ENCODE measurements at places on chromosomes 12 and 14.

- peak; percentile 27 for DNase-seq
Measured at GRCh38 chr12:3753544-3754284, 805 bp upstream of the CRACR2A start.

GRCh38 chr14:79904497-79904896 lies 306.8 kb downstream of the DIO2 start:
- DNase-seq = no peak

- DNase-seq = no peak
Measured at GRCh38 chr12:64992641-64993040, 128.5 kb downstream of the WIF1 start.

GRCh38 chr12:109186993-109187653 lies 70.7 kb downstream of the ACACB start:
- DNase-seq = no peak

DNA sequence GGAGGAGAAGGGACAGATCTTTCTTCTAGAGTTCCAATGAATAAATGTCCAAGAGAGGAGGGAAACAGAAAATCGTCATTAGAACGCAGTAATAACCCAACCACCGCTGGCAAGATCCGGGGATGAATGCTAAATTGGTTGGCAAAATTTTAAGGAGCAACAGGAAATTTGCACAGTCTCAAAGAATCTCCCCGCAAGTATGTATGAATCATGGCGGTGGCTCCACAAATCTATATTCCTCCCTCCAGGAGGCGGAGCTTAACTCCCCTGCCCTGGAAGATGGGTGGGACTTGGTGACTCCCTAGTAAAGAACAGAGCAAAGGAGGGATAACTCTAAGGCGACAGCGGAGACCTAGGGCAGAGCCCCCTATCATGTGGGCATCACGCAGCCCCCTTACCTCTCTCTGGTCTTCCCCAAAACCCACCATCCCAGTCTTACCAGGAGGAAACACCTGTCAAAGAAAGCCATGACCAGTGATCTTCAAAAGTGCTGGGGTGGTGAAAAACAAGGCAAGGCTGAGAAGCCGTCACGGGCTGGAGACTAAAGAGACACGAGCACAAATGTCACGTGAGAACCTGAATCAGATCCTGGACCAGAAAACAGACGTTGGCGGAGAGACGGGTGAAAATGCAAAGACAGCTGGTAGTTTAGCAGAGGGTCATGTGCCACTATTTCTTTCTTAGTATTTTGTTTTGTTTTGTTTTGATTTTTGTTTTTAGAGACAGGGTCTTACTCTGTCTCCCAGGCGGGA lies 125.8 kb downstream of the NCOR2 start:
- no peak for DNase-seq

GRCh38 chr12:47858511-47859266 lies 39.0 kb upstream of the HDAC7 start:
- no peak for DNase-seq

DNA sequence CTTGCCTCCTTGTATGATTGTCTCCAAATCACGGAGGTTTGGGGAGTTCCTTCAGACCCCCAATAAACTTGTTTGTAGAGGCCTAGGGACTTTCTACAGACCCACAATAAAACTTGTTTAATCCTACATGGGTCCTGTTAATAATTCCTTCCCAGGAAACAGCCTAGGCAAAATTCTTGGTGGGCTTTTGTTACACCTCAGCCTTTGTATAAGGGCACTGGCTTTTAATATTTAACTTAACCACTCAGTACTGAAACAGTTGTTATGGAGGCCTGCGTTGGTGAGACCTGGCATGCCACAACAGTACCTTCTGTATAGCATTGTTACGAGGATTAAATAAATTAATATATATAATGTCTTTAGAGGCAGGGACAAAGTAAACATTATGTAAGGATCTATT lies 32.7 kb upstream of the FAR2 start:
- no peak for DNase-seq

- DNase-seq = peak; percentile 75
Measured at GRCh38 chr12:108495054-108495453, 20.0 kb upstream of the FICD start.

DNA sequence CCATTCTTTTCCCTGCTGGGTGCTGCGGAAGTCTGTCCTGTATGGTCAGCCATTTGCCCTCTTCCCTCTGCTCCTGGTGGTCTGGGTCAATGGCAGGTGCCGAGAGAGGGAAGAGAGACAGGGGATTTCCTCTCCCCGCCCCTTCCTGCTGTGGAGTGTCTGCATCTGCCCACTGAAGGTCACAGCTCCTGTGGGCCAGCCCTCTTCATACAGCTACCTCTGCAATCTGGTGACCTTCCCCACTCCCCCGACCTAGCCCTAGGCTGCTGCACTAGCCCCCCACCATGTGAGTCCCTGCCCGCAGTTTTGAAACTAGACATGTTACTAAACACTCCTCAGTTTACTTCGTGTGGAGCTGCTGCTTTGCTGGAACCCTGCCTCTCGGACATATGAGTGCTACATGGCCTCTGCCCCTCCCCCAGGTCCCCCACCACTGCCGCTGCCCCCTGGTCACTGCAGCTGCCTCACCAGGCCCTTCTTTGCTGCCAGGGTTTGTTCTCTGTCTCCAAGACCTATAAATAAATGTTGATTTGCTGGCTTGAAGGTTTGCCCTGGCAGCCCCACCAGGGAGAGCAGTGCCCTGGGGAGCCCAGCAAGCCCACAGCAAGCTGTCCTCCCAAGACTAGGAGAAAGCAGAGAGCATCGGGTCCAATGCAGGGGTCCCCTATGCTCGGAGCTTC lies 102.9 kb downstream of the DPF3 start:
- DNase-seq = no peak

DNA sequence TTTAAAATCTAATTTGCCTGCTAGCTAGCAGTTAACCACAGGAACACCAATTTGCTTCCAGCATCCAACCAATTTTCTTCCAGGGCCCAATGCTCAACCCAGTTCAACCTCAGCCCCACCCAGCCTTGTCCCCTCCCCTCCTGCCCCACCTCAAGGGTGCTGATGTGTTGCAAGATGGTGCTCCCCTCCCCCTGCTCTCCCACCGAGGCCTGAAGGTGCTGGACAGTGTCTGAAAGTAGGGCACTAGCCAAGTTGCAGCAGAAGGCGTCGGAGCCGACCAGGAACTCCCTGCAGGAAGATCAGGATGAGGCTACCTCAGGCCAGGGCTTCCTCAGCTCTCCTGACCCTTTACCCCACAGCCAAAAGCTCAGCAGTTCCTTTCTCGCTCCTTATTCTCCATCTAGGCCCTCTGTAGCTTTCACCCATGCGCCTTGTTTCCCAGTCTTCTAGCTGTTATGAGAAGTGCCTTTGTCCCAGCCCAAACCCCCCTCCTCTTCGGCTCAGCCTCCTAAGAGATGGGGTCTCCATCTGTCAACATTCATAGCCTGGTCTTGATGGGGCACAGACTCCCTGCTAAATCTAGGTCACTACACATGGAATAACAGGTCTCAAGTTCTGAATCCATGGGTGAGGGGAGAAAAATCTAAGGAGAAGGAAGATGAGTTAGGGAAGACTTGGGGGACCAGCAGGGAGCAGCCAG lies 3.6 kb downstream of the STAT6 start:
- no peak for DNase-seq

- DNase-seq = no peak
Measured at GRCh38 chr14:98909251-98909944, 362.6 kb downstream of the BCL11B start.

DNA sequence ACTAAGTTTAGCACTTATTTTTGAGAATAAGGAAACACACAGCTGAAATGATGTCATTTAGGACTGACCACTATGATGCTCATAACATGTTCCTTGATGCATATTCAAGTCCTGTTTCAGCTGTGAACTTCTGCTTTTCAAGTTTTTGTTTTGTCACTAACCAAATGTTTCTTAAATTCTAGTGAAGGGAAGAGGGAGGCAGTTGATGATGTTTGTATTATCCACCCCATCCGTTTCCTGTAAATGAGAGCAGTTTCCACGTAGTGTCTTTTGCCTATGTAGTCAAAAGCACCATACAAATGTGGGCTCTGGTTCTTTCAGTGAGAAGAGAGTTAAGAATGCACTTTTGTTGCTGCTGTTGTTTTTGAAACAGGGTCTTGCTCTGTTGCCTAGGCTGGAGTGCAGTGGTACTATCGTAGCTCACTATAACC lies 491.8 kb downstream of the PCNX1 start:
- peak; percentile 9 for DNase-seq

GRCh38 chr14:100405760-100406455 lies 82.8 kb downstream of the SLC25A47 start:
- DNase-seq = no peak

- DNase-seq = peak; percentile 22
Measured at GRCh38 chr14:56119201-56119981, 1.2 kb downstream of the PELI2 start.

DNA sequence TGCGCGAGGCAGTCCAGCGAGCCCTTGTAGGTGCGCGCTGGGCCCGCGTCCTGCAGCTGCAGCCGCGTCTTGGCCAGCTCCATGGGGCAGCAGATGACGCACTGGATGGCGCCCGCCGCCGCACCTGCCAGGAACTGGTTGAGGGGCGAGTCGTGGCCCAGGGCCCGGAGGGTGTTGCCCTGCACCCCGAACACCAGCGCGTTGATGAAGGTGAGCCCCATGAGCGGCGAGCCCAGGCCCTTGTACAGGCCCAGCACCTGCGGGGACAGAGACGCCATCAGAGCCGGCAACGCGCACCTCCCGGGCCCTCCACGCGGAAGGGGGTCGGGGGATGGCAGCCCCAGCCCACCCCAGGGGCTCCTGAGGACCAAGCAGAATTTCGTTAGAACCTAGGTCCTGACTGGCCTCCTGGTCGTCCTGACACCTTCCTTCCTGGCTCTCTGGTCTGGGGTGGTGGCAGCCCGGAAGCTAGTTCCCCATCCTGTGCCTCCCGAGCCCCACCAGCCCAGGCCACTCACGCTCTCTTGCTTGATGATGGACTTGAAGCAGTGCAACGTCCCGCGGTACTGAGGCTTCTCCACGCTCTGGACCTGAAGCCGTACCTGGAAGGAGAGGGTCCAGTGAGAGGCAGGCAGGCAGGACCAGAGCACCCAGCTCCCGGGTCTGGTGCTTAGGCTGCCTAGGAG lies 13.3 kb downstream of the SLC25A29 start:
- DNase-seq = no peak

DNA sequence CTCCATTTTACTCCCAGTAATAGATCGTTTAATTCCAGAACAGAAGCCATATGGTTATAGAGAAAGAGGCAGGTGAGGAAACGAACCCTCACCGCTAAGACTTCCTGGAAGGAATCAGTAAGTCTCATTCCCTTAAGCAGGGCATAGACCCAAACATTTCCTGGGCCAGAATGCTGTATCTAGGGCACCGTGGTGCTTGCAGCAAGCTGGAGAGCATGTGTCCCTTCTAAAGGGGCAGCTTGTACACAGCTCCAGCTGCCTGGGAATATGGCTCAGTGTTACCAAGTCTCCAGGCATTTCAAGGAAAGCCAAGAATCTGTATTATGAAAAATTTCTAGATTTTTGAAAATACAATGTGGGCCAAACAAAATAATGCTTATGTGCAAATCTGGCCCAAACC lies 73.4 kb downstream of the PPM1H start:
- no peak for DNase-seq

DNA sequence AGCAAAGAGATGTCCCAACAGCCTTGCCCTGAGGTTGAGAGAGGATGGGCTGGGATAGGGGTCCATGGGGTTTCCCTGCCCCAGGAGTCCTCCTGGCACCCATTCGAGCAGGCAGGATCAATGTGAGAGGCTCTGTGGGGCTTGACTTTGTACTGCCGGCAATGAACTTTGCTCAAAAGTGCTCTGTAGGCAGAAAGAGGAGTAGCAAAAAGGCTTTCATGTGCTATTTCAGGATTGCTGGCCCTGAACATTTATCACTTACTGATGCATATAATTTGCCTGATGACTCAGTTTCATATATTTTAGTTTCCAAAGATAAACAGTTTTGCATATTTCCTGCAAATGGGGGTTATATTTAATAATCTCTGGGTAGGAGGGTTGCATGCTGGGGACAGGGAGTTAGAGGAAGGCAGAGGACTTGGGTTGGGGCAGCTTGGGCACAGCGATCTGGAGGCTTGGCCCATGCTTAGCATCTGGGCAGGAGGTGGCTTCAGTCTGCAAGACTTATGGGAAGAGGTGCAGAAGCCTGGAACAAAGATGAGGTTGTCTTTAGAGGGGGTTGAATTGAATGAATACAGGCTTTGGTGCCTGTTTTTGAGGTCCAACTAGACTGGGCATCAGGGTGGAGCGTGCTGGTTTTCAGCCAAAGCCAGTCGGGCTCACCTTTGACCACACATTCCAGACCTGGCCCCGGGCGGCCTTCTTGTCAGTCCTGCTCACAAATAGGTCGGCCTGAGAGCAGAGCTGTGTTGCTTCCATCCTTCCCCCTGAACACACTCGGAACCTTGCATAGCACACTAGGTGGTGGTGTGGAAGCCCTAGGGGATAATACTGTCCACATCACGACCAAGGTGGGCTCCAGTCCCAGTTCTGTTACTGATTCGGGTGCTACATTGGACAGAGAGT lies 101.4 kb downstream of the PAPOLA start:
- DNase-seq = no peak

- peak; percentile 55 for DNase-seq
Measured at GRCh38 chr12:47939009-47939601, 24.3 kb upstream of the TMEM106C start.

DNA sequence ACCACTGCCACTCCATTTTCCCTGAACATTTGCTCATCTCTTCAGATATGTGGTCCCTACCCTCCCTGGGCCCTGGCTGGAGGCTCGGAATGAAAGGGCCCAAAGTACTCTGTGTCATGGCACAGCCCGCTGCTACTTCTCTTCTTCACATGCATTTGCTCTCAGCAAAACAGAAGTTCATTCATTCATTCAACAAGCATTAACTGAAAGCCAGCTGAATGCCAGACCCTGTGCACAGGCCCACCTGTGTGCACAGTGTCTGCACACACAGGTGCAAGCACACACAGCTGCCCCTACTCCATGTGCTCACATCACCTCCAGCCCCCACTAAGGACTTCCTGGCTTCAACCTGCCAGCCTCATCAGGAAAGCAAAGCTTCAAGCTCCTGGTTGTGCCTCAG lies 7.8 kb downstream of the WNT1 start:
- DNase-seq = no peak

DNA sequence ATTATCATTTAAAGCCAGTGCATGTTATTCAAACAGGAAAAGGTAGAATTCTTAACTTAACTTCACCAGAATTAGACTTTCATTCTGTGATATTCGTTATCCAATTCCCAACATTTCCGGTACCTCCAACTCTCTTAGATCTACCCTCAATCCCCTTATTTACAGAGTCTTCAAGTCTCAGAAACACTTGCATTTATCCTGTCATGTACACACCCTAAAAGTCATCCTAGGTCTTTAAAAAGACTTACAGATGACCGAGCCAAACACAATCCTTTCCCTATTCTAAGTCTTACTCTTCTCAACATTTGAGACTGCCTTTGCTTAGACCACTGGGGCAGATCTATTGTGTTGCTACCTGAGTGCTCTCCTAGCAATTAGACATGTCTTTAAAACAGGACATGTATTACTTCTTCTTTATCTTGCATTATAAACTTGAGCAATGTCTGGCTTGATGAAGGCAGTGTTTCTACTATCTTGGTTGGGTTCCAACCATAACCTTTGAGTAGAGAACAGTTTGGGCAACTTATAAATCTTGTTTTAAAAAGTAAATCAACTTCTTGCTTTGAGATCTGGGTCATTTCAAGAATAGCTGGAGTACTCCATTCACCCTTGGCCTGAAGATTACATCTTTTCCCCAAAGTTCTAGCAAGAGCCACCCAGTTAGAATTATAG lies 140.6 kb upstream of the PLEKHG7 start:
- no peak for DNase-seq

- no peak for DNase-seq
Measured at GRCh38 chr14:52220924-52221811, 46.3 kb upstream of the PTGDR start.

GRCh38 chr12:3683670-3684069 lies 69.2 kb downstream of the CRACR2A start:
- DNase-seq = peak; percentile 83

GRCh38 chr14:55846826-55847446 lies 266.9 kb downstream of the KTN1 start:
- no peak for DNase-seq

Data from erythroblast (primary cell).